Activated effector memory CD4-positive, alpha-beta T cell treated with Interleukin-2 at 50 U/mL for 16 hours (primary cell): ENCODE measurements at places on chromosomes 16 and 17.

DNA sequence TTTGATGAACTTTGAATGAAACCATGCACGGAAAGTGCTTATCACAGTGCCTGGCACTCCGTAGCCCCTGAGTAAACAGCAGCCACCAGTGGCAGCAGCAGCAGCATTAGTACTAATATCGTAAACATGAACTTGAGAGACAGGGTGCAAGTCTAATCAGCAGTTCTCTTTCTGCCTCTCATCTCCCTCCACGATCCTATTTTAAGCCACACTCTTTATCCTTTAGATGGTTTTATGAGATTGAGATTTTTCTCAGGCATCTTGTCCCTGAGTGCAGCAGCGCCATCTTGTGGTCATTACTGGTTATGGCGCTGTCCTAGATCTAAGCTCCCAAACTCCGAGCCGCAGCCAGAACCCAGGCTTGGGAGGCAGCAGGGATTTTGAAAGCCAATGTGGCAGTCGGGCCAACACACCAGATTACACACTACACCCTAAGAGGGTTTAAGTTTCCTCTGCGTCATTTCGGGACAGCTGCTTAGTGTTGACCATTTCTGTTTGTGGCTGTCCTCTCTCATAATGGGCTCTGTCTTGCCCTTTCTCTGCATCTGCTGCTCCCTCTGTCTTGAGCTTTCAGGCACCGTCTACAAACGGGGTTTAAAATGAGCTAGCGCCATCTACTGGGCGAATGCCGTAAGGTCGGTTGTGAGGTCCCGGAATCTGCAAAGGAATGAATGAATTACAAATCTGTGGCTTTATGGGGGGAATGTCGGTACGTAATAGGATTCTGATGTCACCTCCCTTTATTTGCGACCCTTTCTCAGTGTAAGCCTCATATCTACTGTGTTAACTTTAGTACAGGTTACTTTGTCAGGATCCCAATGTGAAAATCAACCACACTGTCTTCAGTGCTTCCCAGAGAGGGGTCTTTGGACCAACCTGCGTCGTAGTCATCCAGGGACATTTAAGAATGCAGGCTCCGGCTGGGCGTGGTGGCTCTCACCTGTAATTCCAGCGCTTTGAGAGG lies 64.5 kb downstream of the CYLD start:
- DNase-seq: peak; percentile 74

DNA sequence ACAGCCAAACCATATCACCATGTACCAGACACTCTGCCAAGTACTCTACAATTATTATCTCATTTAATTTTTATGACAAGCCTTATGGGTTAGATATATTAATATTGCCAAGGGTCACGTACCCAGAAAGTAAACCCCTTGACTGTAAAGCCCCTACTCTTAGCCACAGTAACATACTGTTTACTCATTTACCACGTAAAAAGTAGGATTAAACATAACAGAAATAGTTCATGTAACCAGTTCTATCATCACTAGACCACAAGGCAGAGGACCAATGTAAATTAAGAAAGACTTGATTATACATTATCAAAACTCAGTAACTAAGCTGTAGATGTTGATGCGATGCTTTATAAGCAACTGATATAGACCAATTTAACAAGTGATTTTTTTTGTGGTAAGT lies 101.5 kb upstream of the CNTNAP4 start:
- DNase-seq: no peak

GRCh38 chr16:585351-585750 lies 4.5 kb upstream of the RAB40C start:
- no peak for DNase-seq

- DNase-seq: no peak
These were observed 9.8 kb downstream of the CDC6 start for GRCh38 chr17:40297511-40297910.

- no peak for DNase-seq
These were observed 996 bp downstream of the SUMO2 start for GRCh38 chr17:75181608-75182318.

DNA sequence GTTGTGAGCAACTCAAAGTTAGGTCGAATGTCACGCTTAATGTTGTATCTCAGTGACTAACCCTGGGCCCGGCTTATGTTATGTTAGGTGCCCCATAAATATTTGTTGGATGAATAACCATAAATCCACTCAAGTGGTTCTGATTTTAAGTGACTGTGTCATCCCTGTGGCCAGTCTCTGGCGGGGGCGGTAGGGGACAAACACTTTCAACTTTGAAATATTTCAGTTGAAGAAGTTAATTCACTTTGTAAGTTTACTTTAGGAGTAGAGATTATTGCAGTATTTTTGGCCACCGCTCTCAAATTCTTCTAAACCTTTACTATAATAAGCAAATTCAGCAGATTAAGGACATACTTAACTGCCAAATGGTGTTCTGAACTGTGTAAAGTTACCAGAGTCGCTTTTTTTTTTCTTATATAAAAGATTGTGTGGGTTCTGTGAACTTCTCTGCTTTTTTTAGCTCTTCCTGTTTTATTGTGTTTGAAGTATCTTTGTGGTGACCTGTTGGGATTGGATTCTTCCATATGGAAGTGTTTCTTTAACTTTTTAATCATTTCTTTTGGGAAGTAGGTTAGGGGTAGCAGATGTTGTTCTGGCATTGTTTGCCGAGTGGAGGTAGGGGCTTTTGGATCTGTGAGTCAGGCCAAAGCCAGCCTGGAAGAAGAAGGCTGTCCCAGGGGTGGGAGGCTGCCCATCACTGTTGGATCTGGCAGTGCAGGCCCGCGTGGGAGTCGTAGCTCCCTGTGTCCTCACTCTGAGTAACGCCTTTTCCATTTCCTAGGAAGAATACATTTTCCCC lies 61.4 kb upstream of the TBX2 start:
- no peak for DNase-seq

- no peak for DNase-seq
These were observed 8.3 kb upstream of the CDRT15 start for GRCh38 chr17:14245002-14245401.

- DNase-seq: no peak
These were observed 3.4 kb upstream of the SSTR5 start for GRCh38 chr16:1069154-1069553.

DNA sequence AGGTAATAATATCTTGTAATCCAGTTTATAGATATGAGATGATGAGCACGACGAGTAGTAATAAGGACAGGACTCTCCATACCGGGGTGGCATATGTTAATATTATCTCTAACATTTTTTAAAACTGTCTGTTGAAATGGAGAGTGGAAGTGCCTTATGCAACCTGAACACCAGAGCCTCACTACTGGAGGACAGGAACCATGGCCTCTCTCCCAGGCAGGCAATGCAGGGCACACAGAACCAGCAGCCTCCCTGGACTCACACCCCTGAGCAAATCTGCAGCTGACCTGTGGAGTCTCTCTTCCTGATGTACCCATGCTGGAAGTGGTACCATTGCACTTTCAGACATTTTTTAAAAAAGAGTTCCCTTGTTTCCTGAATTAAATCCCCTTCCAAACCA lies 55.2 kb upstream of the ERN1 start:
- DNase-seq: no peak

DNA sequence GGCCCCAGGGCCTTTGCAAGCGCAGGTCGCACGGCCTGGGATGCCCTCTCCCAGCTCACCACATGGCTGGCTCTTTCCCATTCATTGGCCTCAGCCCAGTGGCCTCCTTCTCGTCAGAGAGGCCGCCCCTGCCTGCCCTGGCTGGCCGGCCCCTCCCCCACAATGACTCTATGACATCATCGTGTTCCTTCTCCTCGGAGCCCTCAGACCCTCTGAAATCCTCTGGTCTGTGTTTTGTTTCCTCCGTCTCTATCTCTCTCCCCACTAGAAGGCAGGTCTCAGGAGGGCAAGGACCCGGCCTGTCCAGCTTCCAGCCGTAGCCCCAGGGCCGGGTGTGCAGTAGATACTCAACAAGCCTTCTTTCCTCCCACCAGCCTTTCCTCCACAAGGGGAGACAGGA lies 164.8 kb upstream of the FOXF1 start:
- DNase-seq: no peak

GRCh38 chr17:17739388-17740066 lies 58.3 kb downstream of the RAI1 start:
- DNase-seq: no peak

DNA sequence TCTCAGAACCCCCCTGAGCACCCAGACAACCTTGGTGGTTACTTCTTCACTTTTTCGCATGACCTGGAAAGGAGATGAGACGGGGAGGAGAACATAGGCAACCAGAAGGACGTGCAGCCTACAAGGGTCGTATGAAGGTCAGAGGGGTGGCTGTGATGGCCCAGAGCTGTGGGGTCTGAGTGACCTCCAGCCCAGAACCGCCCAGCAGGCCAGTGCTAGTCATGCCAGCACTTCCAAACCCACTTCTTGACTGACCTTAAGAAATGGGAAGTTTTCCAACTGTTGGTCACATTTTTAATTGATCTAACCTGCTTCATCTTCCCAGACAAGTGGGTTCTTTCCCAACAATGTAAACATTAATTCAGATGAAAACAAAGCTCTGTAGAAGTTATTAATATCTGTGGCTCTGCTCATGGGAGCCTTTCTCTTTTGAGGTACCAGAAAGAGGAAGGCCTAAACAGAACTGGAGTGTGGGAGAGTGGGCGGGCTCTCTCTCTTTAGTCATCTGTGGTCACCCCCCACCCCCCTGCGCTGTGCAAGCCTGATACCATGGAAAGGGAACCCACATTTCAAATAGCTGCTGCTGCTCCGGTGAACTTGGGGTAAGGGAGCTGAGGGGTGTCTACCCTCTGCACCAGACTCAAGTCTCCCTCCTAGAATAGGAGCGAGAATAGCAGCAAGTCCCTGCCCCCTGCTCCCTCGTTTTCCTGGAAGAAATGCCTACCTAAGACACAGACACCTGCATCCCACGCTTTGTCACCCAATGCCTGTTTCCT lies 101.6 kb downstream of the RAB11FIP4 start:
- DNase-seq: peak; percentile 45

DNA sequence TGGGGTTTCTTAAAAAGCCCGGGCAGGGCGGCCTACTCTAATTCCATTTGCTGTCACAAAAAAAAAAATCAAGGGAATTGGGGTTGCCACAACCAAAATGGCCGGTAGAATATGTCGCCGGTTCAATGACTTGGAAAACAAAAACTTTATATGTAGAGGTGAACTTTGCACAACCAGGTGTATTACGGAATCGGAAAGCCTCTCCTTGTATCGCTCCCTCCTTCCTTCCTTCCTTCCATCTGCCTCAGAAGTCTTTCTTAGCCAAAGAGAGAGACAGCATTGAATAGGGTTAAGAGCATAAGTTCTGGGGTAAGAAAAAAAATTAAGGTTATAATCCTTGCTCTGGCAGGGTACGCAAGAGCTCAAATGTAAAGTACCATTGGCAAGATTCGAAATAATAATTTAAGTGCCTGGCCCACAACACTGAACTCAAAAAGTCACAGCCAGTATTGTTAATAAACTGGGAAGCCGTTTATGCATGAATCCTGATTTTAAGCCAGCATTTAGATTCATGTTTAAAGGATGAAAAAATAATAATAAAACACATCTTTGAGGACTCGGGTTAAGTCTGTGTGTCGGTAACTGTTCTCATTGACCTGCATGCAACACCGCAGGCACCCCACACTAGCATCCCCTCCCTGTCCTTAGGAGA lies 522 bp upstream of the GLG1 start:
- no peak for DNase-seq

- DNase-seq: no peak
These were observed 95.7 kb downstream of the CACNG1 start for GRCh38 chr17:67139784-67140665.

GRCh38 chr17:77061669-77062068 lies 79.1 kb upstream of the SEC14L1 start:
- no peak for DNase-seq

DNA sequence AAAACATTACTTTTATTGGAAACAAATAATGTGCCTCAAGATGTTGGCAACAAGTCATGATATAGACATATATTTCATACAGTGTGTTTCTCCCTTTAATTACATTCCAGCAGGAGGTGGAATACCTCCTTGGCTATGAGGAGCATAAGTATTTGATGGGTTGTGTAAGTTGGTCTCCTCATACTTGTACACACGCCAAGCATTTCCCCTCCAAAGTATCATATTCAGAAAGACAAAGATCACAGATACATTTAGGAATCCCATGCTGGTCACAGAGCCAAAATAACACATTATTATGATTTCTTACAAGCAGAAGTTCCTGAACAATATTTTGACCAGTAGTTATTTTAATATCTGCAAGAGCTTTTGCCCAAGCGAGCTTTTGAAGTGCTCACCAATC lies 57.8 kb downstream of the WSB1 start:
- no peak for DNase-seq

DNA sequence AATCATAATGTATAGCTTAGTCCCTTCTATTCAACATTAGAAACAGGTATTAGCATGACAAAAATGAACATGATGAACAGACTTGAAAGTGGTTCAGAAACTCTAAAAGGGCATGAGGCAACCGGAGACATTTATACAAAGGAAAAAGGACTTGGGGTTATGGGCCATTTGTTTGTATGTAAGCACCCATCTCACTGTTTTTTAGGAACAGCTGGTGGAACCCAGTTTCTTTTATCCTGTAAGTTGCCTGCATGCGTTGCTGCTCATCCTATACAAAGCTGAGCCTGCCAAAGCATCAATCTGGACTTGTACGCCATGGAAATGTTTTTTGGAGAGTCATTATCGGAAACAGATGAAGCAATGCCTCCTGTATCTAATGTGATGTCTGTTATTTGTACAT lies 72.3 kb upstream of the NACA2 start:
- no peak for DNase-seq

DNA sequence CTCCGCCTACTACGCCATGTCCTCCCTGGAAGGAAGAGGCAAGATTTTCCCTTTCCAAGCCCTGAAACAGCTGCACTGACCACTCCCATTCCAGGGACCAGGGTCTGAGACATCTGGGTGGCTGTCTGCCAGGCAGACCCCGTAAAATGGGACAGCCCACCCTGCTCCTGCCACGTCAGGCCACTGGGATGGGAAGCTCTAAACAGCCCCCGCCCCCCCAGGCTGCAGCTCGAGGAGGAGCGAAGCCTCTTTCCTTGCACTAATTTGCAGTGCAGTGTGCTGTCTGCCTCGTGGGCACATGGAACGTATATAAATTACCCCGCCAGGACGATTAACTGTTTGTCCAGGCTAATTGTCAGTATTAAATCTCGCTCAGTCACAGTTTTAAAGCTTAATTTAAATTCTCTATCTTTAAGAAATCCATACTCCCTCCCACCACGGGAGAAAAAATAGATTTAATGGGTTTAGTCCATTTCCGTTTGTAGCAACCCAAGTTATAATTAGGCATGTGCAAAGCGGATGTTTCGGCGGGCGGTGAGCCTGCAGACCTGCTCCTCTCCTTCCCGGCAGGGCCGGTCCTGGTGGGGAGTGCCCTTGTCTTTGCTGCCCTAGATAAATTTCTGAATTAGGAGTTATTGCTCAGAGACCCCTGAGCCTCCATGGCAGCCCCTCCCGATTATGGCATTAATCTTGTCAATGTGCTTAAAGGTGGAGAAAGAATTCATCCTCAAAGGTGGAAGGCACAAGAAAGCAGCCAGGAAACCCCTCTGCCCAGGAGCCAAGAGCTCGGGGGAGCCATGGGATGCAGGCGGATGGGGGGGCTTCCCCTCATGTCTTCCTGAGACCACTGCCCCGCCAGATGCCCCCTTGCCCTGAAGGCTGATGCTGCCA lies 268.0 kb upstream of the TNRC6C start:
- DNase-seq: peak; percentile 18

- DNase-seq: no peak
These were observed 46.9 kb downstream of the NFATC3 start for GRCh38 chr16:68131813-68132706.
